ENCODE measurements at places on chromosomes 5 and 9. TPM values are rescaled to one million over a fixed set of nuclear protein-coding genes. Genes with fewer than 3 reads are reported as not detected.

DNA sequence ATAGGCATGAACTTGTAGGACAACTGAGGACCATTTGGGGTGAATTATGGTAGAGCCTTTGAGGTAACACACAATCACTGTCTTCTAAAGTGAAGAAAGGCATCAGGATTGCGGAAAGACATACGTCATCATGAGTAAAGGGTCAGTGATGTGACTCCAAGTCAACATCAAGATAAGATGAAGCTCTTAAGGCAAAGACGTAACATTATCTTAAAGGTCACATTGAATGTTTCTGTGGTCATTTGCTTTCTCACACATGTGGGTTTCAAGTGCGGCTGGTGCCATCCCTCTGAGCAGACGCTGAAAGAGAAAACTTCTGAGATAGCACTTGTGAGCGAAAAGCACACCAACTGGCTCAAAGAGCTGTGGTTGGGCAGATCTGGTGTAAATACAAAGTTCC, 63.3 kb upstream of the GRAMD2B start:
- no peak for DNase-seq

- DNase-seq: peak; percentile 83
These were observed 17.7 kb downstream of the CAVIN4 start for GRCh38 chr9:100595391-100596199.

Gene CCDC171
- total RNA-seq: 1.6 TPM

- DNase-seq: no peak
These were observed 340.4 kb downstream of the RASEF start for GRCh38 chr9:82722561-82722960.

- no peak for DNase-seq
These were observed 37.3 kb upstream of the CTSV start for GRCh38 chr9:97076238-97076637.

Gene OLFML2A
- total RNA-seq: 1.1 TPM

GRCh38 chr5:11252075-11252474, 491.0 kb upstream of the DAP start:
- no peak for DNase-seq

- DNase-seq: no peak
These were observed 112.4 kb upstream of the CTSL start for GRCh38 chr9:87613265-87614111.

All from endothelial cell of umbilical vein (primary cell).